ENCODE measurements at places on chromosomes 16 and 17.
A peak's percentile ranks its signal among the peaks of the same experiment; 100 is the strongest.

DNA sequence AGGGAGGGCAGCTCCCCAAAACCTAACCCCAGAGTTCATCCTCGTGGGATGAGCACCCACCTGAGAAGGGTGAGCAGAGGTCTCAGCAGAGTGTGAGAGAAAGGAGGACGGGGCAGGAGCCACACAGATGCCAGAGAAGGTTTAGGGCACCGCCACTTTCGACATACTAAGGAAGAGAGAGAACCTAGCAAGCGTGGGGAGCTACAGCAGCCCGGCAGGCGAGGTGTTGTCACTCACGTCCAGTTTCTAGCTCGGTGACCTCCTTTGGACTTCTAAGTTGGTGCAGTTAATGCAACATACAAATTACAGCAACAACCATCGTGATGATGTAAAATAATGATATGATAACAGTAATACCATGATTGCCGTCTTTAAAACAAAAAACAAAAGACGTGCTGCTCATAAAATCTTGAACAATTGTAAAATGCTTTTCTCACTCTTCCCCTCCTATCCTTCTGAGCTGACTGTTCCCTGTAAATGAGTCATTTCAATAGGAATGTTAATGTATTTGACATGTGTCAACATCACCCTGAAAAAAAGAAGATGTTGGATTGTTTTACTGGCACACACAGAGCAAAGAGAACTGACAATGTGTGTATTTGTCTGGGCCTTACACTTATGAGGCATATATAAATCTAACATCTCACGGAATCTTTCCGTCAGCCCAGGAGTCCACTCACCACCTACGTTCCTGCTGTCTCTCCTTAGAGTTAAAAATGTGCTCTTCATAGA lies 158.2 kb upstream of the MAF start:
- H3K27me3 ChIP-seq, result no peaks in the 10 kb centered on the region
- H3K36me3 ChIP-seq, result no peaks in the 10 kb centered on the region
- no peaks in the 10 kb centered on the region for H3K4me1 ChIP-seq
- DNase-seq, result no peak
- no peak overlapping the region for H3K4me3 ChIP-seq

- H3K36me3 ChIP-seq, result no peaks in the 10 kb centered on the region
- no peak overlapping the region for H3K27ac ChIP-seq
- peak; percentile 46 for DNase-seq
- no peaks in the 10 kb centered on the region for H3K4me1 ChIP-seq
- H3K4me3 ChIP-seq, result no peak overlapping the region
- 0 out of 2 replicates have a peak, but pooled peaks cover 3% of the 10 kb centered on the region for H3K27me3 ChIP-seq
These were observed 14.7 kb downstream of the AIPL1 start for GRCh38 chr17:6420173-6420641.

GRCh38 chr17:66451188-66452149 lies 149.1 kb downstream of the PRKCA start:
- DNase-seq, result no peak
- H3K27ac ChIP-seq, result no peak overlapping the region
- no peaks in the 10 kb centered on the region for H3K36me3 ChIP-seq
- no peaks in the 10 kb centered on the region for H3K27me3 ChIP-seq

DNA sequence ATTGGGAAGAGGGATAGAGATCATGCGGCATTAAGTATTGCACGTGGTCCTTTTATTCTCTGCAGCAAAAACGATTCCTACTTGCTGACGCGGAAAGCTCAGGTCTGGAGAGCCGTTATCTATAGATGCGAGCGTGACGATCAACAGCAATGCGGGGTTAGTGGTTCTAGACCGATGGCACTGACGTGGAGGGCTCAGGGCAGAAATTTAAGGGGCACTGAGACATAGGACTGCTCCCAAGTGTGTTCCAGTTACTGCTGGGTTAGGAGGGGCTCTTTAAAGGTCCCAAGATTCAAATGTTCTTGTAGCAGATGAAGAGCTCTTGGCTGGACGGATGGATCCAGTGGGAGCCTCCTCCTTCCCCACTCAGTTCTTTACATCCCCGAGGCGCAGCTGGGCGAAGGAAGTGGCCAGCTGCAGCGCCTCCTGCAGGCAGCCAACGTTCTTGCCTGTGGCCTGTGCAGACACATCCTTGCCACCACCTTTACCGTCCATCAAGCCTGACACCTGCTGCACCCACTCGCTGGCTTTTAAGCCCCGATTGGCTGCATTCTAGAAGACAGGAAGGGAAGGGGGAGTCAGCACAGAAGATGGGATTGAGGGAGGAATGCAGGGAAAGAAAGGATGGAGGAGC lies 732 bp upstream of the EXOSC6 start:
- H3K27ac ChIP-seq, result peak overlapping the region; percentile 84
- H3K4me1 ChIP-seq, result peaks cover 9% of the 10 kb centered on the region
- no peak overlapping the region for H3K4me3 ChIP-seq
- DNase-seq, result peak; percentile 52
- peaks cover 37% of the 10 kb centered on the region for H3K36me3 ChIP-seq

Data from GM23248 (cell line).